Activated T-cell treated with anti-CD3 and anti-CD28 coated beads, Interleukin-2, amount 50 U/mL, for 48 hours (primary cell): ENCODE measurements at places on chromosomes 1 and 21.

DNA sequence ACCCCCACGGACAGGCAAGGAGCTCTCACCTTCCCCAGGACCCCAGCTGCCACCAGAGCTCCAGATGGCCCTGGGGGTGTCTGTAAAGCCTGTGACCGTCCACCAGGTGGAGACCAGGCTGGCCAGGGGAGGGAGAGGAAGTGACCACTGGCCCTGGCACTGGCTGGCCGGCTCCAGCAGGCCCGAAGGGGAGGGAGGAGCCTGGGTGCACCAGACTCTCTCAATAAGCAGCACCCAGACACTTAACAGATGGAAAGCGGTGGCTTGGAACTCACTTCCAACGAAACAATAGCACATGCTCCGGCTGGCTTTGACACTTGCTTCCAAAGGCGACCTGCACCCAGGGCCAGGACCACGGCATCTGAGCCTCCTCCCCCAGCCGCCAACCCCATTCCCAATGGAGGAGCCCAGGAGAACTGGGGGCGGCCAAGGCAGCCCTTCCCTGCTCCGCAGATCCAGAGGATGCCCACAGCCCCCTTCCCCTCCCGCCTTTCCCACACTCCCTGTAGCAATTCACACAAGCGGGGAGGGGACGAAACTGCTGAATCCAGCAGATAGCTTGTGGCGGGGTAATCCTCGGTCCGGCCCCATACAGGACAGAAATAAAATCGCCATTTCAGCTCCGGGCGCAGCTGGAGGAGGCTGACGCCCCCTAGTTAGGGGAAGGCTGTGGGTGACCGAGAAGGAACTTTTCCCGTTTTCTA lies 742 bp upstream of the PDE9A start:
- DNase-seq: no peak

GRCh38 chr1:200885623-200886402 lies 8.9 kb upstream of the INAVA start:
- DNase-seq: no peak

- no peak for DNase-seq
Observed at GRCh38 chr1:226948051-226948450, 8.0 kb downstream of the COQ8A start.

DNA sequence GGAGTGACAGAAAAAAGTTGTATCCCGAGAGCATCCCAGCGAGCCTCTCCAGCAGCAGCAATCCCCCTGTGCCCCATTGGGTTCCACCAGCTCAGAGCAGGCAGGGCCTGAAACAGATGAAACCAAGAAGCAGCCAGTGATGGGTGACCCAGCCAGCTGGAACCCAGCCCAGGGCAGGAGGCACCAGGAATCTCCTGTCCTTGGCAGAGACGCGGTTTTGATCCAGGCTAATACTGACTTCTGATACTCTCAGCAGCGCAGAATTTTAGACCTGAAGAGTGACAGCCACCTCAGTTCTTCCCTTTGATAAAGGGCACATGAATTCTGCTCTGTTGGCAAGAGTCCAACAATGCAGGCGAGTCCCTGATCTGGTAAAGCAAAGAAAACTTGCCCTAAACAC lies 11.4 kb upstream of the OLIG1 start:
- DNase-seq: no peak

GRCh38 chr1:58849551-58849950 lies 65.7 kb upstream of the JUN start:
- DNase-seq: no peak

DNA sequence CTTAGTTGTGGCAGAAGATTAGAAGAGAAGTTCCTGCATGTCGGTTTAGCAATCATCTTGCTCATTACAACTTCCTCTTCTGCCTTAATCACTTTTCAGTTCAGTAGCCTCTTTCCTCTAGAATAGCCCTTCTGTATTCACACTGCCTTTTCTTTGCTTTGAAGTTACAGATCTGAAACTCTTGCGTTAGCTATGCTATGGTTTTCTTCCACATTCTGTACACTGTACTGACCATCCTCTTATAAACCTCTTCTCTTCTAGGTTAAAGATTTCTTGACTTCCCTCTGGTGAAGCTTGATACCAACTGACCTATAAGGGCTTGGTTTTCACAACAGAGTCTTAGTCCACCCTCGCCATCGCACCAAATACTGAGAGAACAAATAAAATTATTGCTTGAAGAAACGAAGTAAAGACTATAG lies 35.0 kb downstream of the C21orf91 start:
- no peak for DNase-seq

- DNase-seq: no peak
Observed at GRCh38 chr1:51871351-51871975, 7.1 kb downstream of the NRDC start.

- DNase-seq: no peak
Observed at GRCh38 chr1:3876716-3877115, 19.4 kb downstream of the DFFB start.
